MCF 10A (cell line): ENCODE measurements at places on chromosomes 4 and X. TPM values are rescaled to one million over a fixed set of nuclear protein-coding genes. Genes with fewer than 3 reads are reported as not detected.

The NEXMIF gene
- total RNA-seq = not detected in 2 replicates

The PAGE2 gene
- total RNA-seq = not detected in 2 replicates

The TEX13D gene
- total RNA-seq = not detected in 2 replicates

The MAMLD1 gene
- 1.7 and 1.9 TPM in 2 replicates for total RNA-seq

The NLRP2B gene
- not detected in 2 replicates for total RNA-seq

The DCAF12L2 gene
- not detected in 2 replicates for total RNA-seq

The SPARCL1 gene
- not detected in 2 replicates for total RNA-seq

The TECRL gene
- not detected in 2 replicates for total RNA-seq

The RADX gene
- total RNA-seq = 2.2 TPM in 2 replicates

The USP53 gene
- total RNA-seq = 47.4 and 68.0 TPM in 2 replicates

The HTRA3 gene
- total RNA-seq = not detected in 2 replicates

The F9 gene
- not detected in 2 replicates for total RNA-seq

The PPP1R3F gene
- total RNA-seq = 7.0 and 9.1 TPM in 2 replicates

The C4orf51 gene
- total RNA-seq = not detected in 2 replicates

The CYBB gene
- total RNA-seq = 0.07 TPM in 1 of 2 replicates, not detected in the other

The TXK gene
- not detected in 2 replicates for total RNA-seq

The XIAP gene
- total RNA-seq = 62.1 and 62.9 TPM in 2 replicates

The TCEANC gene
- 4.0 TPM in 2 replicates for total RNA-seq

The RNF150 gene
- 0.32 and 0.44 TPM in 2 replicates for total RNA-seq

The ATP1B4 gene
- not detected in 2 replicates for total RNA-seq

The CFP gene
- total RNA-seq = 0.56 and 0.71 TPM in 2 replicates

The MEPE gene
- not detected in 2 replicates for total RNA-seq

The MAGEB17 gene
- total RNA-seq = not detected in 2 replicates

The CTAG2 gene
- total RNA-seq = not detected in 2 replicates

The FGFR3 gene
- total RNA-seq = 2.5 and 6.5 TPM in 2 replicates

The PHEX gene
- 0.69 and 0.89 TPM in 2 replicates for total RNA-seq

The UGT8 gene
- total RNA-seq = 2.2 and 2.6 TPM in 2 replicates

The NWD2 gene
- not detected in 2 replicates for total RNA-seq

The EXOC1 gene
- 31.4 and 39.5 TPM in 2 replicates for total RNA-seq

The PNMA3 gene
- not detected in 2 replicates for total RNA-seq

The MID1IP1 gene
- 52.4 and 52.9 TPM in 2 replicates for total RNA-seq

The USP26 gene
- total RNA-seq = not detected in 2 replicates

The GPC3 gene
- total RNA-seq = 0.32 and 0.37 TPM in 2 replicates

The ATP2B3 gene
- total RNA-seq = not detected in 2 replicates

The PARM1 gene
- total RNA-seq = 0.58 and 1.4 TPM in 2 replicates

The POLA1 gene
- total RNA-seq = 5.8 and 9.8 TPM in 2 replicates

The DDX53 gene
- total RNA-seq = not detected in 2 replicates

The GC gene
- not detected in 2 replicates for total RNA-seq

The MAGEA9B gene
- not detected in 2 replicates for total RNA-seq

The GAGE2A gene
- total RNA-seq = not detected in 2 replicates

The PRDX4 gene
- total RNA-seq = 134 and 157 TPM in 2 replicates

The MAPK10 gene
- total RNA-seq = 4.7 and 5.3 TPM in 2 replicates

The FOXR2 gene
- not detected in 2 replicates for total RNA-seq

The FGFBP2 gene
- not detected in 2 replicates for total RNA-seq

The ZFP92 gene
- not detected in 2 replicates for total RNA-seq

The ELF4 gene
- 19.5 and 23.6 TPM in 2 replicates for total RNA-seq

The TRIM60 gene
- not detected in 2 replicates for total RNA-seq

The VMA21 gene
- total RNA-seq = 46.0 and 59.6 TPM in 2 replicates

The PPP2R2C gene
- 3.6 and 7.5 TPM in 2 replicates for total RNA-seq

The CYTL1 gene
- total RNA-seq = not detected in 2 replicates

The ADGRL3 gene
- 3.5 and 3.6 TPM in 2 replicates for total RNA-seq

The MAGED4 gene
- not detected in 2 replicates for total RNA-seq

The SYTL4 gene
- total RNA-seq = 1.9 and 2.1 TPM in 2 replicates

The UTP3 gene
- total RNA-seq = 45.4 and 47.5 TPM in 2 replicates
